NCI-H2081 (cell line): ENCODE measurements at places on chromosomes 1 and 21.

GRCh38 chr1:180157108-180157507 lies 2.4 kb downstream of the QSOX1 start:
- no peak for DNase-seq

DNA sequence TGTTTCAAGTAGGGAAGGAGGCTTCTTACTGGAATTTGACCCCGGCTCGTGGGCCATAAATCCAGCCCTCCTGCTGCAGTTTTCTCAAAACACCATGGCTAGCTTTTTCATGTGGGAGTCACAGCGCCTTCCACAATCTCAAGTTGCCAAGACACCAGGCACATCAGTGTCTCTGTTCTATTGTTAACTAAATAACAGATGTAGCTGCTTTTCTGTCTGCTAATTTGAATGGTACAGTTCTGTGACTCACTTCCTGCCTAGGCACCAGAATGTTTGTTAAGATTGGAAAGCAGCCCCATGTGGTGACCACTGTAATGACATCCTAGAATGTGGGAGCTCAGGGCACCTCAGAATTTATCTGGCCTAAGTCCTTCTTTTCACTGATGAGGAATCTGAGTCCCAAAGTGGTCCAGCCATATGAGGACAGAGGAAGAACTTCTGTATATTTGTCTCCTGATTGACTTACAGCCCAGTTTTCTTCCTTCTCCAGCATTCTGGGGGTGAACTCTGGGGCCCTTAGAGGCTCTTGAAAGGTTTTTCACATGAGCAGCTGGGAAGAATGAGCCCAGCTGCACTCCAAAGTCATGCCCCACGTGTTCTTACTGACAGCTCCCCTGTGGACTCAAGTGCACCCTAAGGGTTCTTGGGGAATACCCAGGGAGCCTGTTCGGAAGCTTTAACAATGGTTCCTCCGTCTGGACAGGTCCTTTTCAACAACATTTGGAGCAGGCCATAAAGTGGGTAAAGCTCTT lies 27.5 kb downstream of the TRIM45 start:
- DNase-seq: peak; percentile 12

- no peak for DNase-seq
Observed at GRCh38 chr1:4273243-4273642, 373.2 kb upstream of the C1orf174 start.

GRCh38 chr1:226736908-226737818 lies 1.9 kb downstream of the ITPKB start:
- DNase-seq: no peak

DNA sequence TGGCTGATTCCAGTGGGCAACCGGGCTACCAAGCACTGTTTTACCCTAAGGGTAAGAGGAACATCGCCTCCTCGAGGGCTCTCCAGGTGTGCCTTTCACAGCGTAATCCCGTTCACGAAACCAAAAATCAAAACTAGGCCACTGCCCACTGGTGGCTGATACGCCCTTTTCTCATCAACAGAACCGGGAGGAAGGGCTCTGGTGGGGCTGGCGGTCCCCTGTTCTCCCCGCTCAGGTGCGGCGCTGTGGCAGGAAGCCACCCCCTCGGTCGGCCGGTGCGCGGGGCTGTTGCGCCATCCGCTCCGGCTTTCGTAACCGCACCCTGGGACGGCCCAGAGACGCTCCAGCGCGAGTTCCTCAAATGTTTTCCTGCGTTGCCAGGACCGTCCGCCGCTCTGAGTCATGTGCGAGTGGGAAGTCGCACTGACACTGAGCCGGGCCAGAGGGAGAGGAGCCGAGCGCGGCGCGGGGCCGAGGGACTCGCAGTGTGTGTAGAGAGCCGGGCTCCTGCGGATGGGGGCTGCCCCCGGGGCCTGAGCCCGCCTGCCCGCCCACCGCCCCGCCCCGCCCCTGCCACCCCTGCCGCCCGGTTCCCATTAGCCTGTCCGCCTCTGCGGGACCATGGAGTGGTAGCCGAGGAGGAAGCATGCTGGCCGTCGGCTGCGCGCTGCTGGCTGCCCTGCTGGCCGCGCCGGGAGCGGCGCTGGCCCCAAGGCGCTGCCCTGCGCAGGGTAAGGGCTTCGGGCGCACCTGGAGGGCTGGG lies at the start of gene IL6R:
Gene IL6R, plus strand, starts transcription at position 360 of the 763 bp plus-strand sequence. Its CDS starts 287 bp downstream, at position 647.
- DNase-seq: peak; percentile 43

DNA sequence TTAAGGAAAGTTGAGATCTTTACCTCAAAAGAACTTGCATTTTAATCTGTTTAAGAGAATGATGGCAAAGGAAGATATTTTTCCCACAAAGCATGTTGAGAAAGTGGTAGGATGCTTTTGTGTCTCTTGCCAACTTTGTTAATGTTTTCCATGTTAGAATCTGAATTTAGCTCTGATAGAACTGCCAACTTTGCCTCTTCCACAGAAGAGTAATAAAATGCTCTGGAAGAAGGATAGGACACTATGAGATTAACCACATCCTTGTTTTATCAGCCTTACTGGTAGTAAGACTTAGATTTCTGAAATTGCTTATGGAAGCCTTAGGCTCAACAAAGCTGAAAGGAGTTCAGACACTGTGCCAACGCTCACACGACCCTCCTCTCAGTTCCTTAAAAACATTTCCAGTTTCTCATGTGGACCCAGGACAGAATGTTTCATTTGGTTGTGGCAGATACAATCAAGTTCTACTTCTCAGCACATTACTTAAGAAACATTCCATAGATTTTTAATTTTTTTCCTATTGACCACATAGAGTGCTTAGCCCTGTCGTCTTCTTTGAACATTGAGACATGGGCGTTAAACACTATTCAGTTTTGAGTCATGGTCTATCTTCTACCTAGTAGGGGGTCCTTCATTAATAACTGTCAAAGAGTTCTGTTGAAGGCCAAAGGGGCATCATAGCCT lies 59.0 kb downstream of the MTR start:
- DNase-seq: no peak

GRCh38 chr1:180239145-180240096 lies 9.4 kb downstream of the LHX4 start:
- DNase-seq: no peak

DNA sequence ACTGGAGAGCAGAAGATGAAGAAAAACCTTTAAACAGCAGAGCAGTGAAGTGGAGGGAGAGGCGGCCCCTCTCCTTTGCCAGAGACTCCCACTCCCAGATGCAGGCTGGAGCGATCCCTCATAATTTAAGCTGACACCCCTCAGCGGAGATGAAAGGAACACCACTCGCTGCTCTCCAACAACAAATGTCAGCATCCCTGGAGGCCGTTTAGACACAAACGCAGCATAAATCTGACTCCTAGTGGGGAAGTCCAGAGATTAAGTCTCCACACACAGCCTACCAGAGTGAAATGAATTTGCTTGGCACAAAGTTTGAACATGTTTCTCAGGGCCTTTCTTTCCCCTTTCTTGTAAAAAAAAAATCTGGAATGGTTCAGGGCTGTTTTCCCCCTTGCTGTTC lies 137.8 kb downstream of the LMX1A start:
- no peak for DNase-seq

GRCh38 chr1:77193951-77194350 lies 25.3 kb downstream of the PIGK start:
- DNase-seq: no peak

DNA sequence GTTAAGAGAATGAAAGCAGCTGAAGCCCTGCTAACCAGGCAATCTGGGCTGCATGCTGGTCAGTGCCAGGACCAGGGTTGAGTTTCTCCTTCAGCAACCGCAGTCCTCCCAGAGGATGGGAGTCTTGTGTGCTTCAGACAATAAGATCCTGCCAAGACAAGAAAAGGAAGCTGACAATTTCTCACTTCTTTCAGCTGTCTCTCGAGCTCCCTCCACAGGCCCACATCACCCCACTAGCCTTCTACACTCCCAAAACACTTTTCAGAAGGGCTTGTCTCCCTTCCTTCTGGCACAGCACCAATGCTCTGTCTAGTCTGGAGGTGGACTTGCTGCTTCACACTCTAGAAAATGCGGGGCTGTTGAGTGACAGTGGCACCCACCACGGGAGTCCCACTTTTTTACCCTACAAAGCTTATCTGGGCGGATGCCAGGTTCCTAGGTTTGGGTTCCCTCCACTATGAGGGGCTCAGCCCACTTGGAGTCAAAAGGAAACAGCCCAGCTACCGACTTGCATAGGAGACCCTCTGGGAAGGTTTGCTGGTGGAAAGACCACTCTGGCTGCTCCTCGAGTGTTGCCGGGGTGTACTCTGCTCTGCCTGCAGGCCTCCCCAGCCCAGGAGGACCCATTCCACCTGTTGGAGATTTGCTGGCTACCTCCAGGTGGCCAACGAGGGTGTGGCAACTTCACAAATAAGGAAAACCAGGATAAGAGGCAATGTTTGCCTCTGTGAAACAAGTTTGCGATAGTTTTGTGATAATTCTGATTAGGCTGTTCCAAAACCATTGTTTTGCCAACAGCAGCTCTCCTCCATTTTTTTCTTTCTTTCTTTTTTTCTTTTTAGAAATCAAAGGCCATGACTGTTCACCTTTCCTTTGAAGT lies 68.9 kb downstream of the TENT5C start:
- no peak for DNase-seq

DNA sequence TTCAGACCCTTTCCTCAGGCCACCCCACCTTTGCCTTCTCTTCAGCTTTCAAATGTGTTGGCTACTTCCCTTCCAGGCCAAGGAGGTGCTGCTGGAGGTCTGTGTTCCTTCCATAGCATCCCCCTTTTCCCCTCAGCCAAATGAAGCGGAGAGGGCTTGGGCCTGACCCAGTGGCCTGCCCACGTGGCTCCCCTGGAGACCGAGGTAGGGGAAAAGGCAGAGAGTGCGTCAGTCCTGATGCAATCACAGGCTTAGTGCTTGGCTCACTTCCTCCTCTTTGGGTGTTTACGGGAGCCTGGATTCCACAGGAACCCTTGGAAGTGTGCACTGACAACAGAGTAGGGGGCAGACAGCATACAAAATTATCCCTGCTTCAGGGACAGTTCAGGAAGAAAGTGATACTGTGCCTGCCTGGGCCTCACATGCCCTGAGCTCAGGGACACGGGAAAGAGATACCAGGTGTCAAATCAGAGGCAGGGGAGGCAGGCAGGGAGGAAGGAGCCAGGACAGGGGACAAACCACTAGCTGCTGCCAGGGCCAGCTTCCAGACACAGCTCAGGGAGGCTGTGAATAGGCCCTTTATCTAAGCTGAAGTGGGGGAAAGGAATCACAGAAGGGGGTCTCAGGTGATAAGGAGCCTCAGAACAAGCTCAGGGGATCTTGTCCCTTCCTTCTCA lies 16.6 kb upstream of the PTP4A2 start:
- DNase-seq: no peak

DNA sequence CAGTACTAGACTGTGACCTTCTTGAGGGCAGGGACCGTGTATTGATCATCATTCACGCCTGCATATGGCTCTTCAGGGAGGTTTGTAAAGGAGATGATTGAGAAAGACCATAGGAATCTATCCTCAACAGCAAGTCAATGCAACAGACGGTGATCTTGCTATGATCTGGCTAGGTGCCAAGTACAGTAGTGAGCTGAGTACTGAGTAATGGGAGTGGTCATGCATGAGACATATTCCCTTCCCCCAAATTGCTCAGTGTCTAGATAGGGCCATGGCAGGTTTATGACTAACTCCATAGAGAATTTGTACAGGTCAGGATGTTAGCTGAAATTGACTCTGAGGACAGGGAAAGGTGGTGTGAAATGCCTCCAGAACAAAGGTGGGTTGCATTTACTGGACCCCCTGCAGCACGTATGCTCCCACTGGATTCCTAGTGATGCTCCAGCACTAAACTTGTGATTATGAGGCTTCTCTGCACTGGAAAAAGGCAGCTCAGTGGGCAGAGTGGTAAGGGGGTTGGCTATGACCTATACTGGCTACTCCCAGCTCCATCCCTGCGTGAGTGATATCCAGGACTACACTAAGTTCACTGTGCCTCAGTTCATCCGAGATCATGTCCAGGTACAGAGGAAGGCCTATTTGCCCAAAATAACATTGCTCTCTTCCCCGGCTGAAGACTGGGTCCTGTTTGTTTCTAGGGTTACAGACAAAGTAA lies 37.2 kb downstream of the KCNJ6 start:
- no peak for DNase-seq
